Stimulated activated CD8-positive, alpha-beta memory T cell treated with anti-CD3 and anti-CD28 coated beads, Interleukin-7, amount 100 ng/mL, for 1 hour (primary cell): ENCODE measurements at places on chromosomes 3 and 15.

DNA sequence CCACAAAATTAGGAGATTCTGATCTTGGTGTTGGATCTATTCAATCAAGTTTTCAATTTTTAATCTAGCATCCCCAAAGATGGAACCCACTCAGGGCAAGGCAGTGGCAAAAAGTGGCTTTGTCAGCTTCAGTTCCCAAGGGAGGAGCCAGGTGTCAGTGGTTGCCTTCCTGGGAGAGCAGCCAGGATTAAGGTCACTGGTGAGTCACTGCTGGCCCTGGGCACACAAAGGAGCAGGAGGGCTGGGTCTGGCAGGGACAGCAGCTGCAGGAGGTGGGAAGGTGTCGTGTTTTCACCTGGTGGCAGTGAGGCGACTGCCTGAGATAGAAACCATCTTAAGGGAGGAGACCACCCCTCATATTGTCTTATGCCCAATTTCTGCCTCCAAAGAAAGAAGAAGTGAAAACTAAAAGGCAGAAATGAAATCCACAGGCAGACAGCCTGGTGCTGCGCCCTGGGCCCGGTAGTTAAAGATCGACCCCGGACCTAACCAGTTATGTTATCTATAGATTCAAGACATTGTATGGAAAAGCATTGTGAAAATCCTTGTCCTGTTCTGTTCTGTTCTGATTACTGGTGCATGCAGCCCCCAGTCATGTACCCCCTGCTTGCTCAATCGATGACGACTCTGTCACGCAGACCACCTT is 5.9 kb upstream of the KLHL25 start:
- DNase-seq: no peak

DNA sequence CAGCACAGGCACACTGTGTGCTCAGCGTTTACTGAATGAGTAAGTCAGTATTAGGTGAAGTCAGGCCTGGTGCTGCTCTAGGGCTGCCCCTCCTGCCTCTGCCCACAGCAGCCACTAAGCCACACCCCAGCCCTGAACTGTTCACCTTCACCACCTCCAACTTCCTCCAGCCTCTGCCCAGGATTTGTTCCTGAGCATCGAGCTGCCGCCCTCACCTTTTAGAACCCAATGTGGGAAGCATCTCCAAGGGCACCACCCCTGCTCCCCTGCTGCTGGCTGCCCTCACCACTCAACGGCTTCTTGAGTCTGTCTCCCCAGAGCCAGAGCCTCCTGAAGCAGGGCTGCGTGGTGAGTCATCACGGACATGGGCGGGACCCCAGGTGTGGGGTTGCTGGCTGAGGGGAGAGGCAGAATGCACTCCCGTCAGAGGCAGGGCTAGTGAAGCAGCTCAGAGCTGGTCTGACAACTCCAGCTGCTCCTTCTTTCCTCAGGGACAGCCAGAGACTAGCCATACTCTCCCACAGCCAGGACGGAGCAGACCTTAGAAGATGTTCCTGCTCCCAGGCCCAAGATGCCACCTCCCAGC is 5.8 kb downstream of the HYAL2 start:
- peak; percentile 60 for DNase-seq

- no peak for DNase-seq
Observed at GRCh38 chr15:34609102-34610057, 25.9 kb upstream of the GOLGA8B start.

DNA sequence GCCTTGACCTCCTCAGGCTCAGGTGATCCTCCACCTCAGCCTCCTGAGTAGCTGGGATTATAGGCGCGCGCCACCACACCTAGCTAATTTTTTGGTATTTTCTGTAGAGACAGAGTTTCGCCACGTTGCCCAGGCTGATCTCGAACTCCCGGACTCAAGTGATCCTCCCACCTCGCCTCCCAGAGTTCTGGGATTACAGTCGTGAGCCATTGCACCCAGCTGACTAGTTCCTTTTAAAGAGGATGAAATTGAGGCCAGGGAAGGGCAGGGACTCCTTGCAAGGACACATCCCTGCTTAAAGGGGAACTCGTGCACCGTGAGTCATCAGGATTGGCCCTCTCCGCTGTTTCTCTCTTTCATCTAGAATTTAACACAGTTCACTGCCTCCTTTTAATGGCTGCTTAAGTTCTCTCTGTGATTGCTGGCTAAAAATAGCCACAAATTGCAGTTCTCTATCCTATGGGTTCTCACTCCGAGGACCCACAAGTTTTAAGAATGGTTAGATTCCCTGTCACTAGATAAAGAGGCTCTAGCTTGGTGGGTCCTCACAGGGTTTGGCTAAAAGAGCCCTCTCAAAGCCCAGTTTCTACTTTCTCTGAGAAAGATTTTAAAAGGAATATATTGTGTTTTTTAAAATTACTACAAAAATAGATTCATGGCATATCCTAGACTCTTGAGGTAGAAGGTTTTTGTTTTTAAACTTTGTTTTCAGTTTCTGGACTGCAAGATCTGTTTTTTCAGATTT is 1.4 kb downstream of the CRTAP start:
- no peak for DNase-seq

GRCh38 chr3:172334671-172335207 is 113.5 kb downstream of the GHSR start:
- no peak for DNase-seq

DNA sequence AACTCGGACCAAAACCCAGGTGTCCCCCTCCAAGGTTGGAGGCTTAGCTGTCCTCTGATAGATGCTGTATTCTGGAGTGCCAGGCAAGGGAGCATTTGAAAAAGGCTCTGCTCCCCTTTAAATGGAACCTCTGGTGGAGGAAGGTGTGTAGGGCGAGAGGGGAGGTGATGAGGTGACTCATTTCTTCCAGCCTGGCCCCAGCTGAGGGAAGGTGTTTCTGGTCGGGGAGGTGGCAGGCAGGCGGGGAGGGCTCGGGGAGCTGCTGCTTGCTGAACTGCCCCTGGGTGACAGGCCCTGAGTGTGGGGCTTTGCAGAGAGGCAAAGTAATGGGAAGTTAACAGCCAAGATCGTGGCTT is 18.8 kb downstream of the PSTPIP1 start:
- peak; percentile 80 for DNase-seq

GRCh38 chr15:85443046-85443445 is 62.6 kb downstream of the AKAP13 start:
- DNase-seq: no peak

- no peak for DNase-seq
Observed at GRCh38 chr15:29086001-29086400, 183.6 kb downstream of the NSMCE3 start.

DNA sequence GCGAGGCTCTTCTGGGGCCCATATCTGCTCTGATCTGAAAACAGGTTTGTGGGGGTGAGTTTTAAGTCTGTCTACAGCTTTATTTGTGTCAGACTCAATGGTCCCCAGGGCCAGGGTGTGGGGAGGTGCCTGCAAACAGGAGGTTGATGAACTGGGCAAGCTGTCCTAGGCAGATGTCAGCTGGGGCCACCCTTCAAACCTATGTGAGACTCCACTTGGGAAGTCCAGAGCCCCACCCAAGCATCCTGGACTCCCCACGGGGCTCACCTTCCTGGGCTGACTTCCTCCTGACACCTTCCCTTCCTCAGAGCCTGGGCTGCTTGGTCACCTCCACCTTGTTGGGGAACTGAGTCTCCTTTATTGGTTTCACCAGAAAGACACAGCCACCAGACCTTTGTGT is 8.6 kb upstream of the LYSMD4 start:
- DNase-seq: no peak

DNA sequence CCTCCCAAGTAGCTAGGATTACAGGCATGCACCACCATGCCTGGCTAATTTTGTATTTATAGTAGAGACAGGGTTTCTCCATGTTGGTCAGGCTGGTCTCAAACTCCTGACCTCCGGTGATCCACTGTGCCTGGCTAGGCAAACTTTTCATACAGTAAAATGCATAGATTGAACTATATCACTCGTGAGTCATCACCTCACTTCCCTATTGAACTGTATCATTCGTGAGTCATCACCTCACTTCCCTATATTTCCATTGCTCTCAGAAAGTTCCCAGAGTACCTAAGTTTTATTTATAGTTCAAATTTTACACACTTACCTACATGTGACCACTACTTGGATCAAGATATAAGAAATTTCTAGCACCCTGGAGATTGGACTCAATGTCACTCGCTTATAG is 73.6 kb upstream of the ACAD9 start:
- DNase-seq: no peak

GRCh38 chr3:88988906-88989305 is 118.5 kb upstream of the EPHA3 start:
- no peak for DNase-seq

GRCh38 chr3:45955017-45955647 is 11.9 kb downstream of the CXCR6 start:
- no peak for DNase-seq

DNA sequence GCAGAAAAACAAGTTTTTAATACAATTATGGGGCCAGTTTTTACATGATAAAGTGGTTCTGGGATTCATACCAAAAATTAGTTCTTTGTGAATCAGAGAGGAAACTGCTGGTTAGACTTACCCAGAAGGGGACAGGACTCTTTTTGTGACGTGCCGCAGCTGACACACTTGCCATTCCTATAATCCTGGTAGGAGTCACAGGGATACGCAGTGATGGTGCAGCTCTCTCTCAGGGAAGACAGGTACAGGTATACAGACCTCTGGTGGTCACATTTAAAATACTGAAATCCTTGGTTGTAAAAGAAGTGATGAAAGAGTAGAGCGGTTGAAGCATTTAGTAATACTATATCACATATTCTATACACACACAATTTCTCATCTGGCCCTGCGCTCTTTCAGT is 20.2 kb upstream of the TMEM41A start:
- no peak for DNase-seq
